ENCODE measurements at places on chromosomes 6 and 20.
A peak's percentile ranks its signal among the peaks of the same experiment; 100 is the strongest.

- DNase-seq, result no peak
Observed at GRCh38 chr6:33211666-33212422, 3.5 kb downstream of the RING1 start.

- DNase-seq, result no peak
Observed at GRCh38 chr20:1422753-1423152, 29.9 kb upstream of the FKBP1A start.

DNA sequence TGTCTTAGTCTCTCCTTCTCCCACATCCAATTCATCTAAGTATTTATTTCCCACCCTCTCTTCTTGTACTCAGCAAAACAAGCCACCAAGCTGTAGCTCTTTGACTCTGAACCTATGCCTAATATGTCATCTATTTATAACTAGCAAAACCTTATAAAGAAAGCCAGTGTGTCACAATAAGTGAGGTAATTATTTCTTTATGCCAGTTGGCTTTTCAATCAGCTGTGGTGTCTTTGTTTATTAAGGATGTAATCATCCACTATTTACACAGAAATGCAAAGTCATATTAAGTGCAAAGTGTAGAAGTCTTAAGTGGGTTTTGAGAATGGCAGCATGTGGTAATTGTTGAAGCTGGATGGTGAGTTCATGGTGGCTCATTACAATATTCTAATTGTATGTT lies 215.2 kb upstream of the HTR1E start:
- DNase-seq, result no peak

DNA sequence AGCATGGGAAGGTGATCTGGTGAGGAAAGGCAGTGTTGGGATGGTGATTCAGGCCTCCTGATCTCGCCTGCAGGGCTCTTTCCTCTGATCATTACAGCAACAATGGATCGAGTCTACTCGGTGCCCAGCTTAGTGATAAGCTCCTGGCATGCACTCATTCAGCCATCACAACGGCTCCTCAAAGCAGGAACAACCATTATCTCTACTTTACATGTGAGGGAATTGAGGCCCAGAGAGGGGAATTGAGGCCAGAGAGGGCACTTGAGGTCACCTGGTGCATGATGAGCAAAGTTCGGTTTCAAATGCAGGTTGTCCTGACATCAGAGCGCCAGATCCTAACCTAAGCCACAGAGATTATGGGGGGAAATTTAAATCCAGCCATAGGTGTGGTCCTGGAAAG lies 42.0 kb upstream of the BPIFA2 start:
- DNase-seq, result no peak

DNA sequence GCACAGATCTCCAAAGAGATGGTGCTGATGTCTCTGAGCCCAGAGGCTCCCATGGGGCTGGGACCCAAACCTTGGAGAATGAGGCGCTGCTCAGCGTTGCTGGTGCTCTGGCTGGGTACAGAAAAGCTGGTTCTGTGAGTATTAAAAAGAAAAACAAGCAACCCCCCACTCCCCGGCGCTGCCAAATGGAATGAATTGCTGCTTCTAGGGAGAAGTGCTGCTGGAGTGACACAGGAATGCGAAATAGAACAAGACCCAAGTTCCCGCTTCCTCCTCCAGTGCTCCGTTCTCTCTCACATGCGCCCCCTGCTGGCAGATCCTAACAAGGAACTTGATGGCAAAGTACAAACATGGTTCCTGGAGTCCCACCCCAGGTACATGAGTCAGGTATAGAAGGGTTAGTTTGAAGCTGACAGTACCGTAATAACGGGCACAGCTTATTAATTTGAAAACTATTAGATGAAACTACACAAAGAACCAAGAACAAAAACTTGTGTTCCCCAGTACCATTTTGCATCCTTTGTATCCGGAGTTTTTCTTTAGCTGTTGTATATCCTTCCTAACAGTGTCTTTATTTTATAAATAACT lies 2.1 kb upstream of the DDX27 start:
- peak; percentile 92 for DNase-seq

- DNase-seq, result no peak
Observed at GRCh38 chr20:60648556-60648955, 603.5 kb upstream of the CDH4 start.

DNA sequence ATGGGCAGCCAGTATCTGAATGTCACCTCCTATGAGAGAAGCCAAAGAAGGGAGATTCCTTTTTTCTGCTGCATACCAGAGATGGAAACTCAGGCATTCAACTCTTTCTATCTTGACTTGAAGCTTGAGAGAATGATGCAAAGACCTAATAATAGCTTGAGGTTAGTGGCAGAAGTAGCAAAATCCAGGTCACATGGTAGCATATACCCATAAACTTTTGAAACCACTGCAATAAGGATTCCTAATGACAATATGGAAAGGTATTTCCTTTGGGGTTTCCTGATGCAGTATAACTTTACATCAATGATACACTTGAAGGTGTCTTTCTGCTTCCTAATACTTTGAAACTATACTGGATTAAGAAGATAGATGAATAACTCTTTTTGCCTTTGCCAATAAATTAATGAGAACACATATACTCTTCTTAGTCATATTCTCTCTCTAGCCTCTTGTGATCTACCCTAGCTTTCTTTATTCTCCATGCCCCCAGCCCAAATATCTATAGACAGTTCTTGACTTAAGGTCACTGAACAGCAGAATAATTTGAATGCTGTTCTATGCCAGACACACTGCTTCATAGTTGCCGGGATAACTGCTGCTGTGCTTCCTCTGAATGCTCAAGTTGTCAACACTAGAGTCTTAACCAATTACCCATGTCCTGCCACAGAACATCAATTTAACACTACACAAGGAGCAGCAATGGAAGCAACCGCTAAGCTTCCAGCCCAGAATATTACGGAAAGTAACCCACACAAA lies 155.5 kb upstream of the SIM1 start:
- DNase-seq, result peak; percentile 80

GRCh38 chr6:127298475-127298874 lies 31.8 kb downstream of the RNF146 start:
- no peak for DNase-seq

Data from HS-5 (cell line).